ENCODE measurements at places on chromosomes 2 and 18.

- DNase-seq: peak; percentile 2
These were observed 108.0 kb downstream of the CDH19 start for GRCh38 chr18:66495844-66496243.

GRCh38 chr18:2983296-2983695 is 29.6 kb downstream of the LPIN2 start:
- no peak for DNase-seq

DNA sequence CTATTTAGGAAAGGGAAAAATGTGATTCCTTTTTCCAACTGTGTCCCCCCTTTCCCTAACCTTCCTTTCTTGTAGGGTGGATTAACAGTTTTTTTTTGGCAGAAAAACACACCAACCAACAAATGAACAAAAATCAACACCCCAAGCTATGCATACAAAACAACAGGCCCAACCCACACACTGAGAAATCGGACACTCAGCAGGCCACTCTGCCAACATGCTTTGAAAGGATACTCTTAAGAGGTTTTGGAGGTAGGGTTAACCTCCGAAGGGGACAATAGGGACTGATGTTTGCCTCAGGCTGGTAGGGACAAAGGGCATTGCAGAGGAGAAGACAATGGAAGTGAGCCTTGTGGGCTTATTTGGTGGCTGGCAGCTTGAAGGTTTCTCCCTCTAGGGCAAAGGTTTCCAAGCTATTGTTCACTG is 33.1 kb upstream of the POLE4 start:
- no peak for DNase-seq

- DNase-seq: no peak
These were observed 186.5 kb upstream of the HDAC4 start for GRCh38 chr2:239587311-239587731.

DNA sequence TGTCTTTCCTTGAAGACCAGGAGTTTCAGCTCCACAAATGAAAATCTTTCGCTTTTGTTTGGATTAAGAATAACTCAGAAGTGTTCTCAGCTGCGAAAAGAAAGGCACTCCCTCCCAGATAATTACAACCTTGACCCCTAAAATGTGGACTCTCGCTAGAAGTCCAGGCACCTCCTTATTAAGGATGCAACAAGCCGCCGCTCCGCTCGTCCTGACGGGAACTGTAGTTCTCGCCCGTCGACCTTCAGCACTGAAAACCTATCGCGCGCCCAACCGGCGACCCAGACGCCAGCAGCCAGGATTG is 559 bp downstream of the IMMT start:
- no peak for DNase-seq

- DNase-seq: no peak
These were observed 84.0 kb downstream of the RTN4 start for GRCh38 chr2:54966165-54966832.

GRCh38 chr2:31049916-31050588 is 88.2 kb downstream of the GALNT14 start:
- no peak for DNase-seq

- no peak for DNase-seq
These were observed 16.9 kb downstream of the STEAP3 start for GRCh38 chr2:119240311-119241204.

GRCh38 chr2:1641523-1641922 is 102.8 kb downstream of the PXDN start:
- no peak for DNase-seq

GRCh38 chr2:88845772-88846661 is 154.5 kb downstream of the RPIA start:
- no peak for DNase-seq

DNA sequence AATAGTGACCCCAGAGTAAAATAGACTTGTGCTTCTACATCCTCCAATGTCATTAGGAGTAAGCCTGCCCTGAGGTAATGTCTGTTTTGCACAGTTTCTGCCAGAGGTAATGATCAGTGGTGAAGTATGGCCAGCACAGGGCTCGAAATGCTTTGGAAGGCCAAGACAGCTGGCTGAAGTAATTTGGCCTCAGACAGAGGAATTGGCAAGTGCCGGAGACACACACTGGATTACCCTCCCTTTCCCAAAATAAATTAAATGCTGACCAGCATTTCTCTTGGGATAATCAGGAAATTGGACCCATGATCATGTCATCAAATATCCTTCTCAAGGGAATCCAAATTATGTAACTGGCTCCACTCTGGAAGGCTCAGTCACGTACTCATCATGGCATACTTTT is 379.0 kb upstream of the CHST9 start:
- no peak for DNase-seq

DNA sequence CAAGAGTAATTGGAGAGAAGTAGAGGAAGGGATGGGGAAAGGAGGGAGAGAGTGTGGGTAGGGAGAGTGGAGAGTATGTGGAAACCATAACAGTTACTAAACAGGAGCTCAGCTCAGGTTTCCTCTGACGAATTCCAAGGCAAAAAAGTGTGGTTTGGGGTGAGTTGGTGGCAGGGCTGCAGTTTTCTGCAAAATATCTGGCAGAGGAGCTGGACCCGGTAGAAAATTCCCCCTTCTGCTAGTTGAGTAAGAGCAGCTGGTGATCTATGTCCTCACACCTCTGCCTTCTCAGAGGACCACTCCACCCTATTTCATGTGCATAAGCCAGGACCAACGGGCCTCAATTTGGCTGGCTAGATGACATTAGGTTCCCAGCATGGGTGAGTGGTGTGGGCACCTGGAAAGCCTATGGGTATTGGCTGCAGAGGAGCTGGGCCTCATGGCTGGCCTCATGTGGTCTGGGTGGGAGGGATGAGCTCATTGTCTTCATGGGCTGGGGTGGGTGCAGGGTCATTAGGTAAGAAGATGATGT is 13.2 kb downstream of the NRP2 start:
- no peak for DNase-seq

- no peak for DNase-seq
These were observed 315.6 kb downstream of the RDH14 start for GRCh38 chr2:18244845-18245244.

GRCh38 chr2:116098049-116098448 is 1655.6 kb downstream of the DPP10 start:
- no peak for DNase-seq

DNA sequence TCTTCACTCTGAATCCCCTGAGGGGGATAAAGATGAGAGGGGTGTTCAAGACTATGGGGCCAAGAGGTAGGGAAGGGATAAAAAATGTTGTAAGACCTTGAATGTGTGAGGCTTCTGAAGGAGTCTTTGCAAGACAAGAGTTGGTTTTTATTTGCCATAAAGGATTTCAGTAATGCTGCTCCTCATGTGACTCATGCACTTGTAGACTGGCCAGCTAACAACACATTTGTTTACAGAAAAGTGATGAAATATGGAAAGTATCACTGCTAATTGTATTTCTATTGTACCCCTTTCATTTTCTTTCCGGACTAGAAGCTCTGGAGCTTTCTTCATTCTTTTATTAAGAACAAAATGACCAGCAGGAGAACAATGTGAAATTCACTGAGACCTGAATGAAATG is 782.1 kb downstream of the EPHA4 start:
- no peak for DNase-seq

GRCh38 chr18:76622651-76623050 is 127.6 kb upstream of the ZNF516 start:
- no peak for DNase-seq

GRCh38 chr2:232336981-232337720 is 41.4 kb upstream of the ALPP start:
- DNase-seq: no peak

- DNase-seq: no peak
These were observed 610.4 kb upstream of the SLC8A1 start for GRCh38 chr2:41062336-41062735.

- peak; percentile 12 for DNase-seq
These were observed 130.6 kb downstream of the ATP9B start for GRCh38 chr18:79199691-79200374.

DNA sequence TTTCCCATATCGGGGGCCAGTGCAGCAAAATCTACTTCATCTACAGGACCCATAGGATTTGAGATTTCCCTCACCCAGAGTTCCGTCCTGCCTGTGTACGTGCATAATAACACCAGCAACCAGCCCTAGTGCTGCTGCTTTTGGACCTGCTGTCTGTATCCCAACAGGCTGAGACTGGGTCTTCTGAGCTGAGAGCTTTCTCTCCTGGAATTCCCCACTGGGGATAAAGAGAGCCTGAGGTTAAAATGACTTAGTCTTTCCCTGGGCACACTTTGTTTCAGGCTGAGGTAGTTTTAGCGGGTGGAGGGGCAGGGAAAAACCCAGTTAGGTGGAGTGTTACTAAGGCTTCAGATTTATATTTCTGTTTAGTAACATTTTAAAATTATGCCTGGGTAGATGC is 62.5 kb downstream of the SERTAD2 start:
- DNase-seq: no peak

GRCh38 chr2:191264647-191265081 is 19.5 kb downstream of the MYO1B start:
- no peak for DNase-seq

- DNase-seq: no peak
These were observed 400.3 kb downstream of the NCKAP5 start for GRCh38 chr2:133167990-133168389.

DNA sequence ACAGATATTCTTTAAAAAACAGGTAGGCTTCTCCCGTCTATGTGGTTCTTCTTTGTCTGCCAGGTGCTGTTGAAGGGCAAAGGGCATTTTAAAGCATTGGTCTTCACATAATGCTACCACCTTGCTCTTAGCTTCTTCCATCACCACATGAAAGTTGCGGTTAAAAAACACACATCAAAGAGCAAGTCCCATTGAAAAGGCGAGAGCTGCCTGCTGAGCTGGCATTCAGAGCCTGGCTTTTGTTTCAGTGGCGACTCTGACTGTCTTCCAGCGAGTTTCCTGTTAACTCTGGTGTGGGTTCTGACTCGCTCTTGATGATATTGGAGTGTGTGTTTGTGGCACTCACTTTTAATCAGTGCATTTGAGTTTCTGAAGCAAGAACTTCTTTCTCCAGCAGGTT is 624.9 kb upstream of the FANCL start:
- peak; percentile 10 for DNase-seq

- DNase-seq: no peak
These were observed 215.1 kb downstream of the LDLRAD4 start for GRCh38 chr18:13433685-13434084.

DNA sequence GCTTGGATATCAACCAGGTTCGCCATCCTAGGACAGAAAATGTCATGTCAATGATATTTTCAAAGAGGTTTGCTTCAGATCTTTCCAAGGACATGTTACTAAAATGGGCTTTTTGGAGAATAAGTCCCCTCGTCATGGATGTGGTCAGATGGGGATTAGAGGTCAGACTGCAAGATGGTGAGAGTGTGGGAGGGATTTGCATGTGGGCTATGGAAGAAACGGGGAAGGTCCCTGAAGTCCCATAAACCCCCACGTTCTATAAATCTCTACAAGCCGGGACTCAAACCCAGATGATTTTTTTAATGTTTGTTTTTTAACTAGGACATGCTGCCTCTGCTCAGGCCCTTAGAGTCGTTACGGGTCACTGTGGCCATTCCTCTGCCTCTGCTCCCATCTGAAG is 37.7 kb upstream of the IGFBP5 start:
- no peak for DNase-seq

GRCh38 chr2:241876528-241877196 is 7.1 kb downstream of the RTP5 start:
- no peak for DNase-seq

Measured in activated naive CD8-positive, alpha-beta T cell treated with anti-CD3 and anti-CD28 coated beads for 36 hours (primary cell).